HTR-8/SVneo (cell line): ENCODE measurements at places on chromosomes 16 and 17.

DNA sequence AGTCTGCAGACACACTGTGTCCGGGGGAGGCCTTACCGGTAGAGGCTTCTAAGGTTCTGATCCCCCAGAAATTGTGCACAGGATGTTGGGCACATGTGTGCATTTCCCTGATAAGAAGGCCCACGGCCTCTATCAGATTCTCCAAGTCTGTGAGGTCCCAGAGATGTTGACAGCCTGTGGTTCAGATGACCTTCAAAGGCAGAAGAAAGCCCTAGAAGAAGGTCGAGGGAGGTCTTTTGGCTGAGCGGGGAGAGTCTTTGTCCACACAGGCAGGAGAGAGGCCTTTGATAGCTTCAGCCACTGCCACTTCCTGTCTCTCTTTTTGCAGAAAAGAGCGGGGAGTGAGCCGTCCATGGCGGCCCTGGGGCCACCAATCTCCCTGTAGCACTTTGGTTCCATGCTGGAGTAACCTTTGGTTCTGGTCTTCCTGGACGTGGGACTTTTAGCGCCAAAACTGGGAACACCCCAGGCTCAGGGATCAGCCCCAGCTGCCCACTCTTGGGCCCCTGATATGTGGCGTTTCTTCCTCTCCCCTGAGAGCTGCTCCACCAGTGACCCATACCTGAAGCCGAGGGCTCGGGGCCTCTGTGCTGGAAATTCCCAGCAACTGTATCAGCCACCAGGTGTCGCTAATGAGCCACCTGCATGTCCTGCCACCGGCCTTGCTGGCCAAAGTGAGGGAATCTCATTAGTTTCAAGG, 28.1 kb upstream of the LGALS9 start:
- peak; percentile 88 for DNase-seq

GRCh38 chr16:67407176-67407787, 9.0 kb downstream of the ZDHHC1 start:
- no peak for DNase-seq

GRCh38 chr17:45129426-45129939, 2.8 kb downstream of the PLCD3 start:
- DNase-seq, result no peak

- no peak for DNase-seq
Measured at GRCh38 chr16:73054498-73054812, 6.5 kb upstream of the ZFHX3 start.

- DNase-seq, result no peak
Measured at GRCh38 chr17:50258647-50259476, 15.4 kb upstream of the TMEM92 start.

- no peak for DNase-seq
Measured at GRCh38 chr17:36000732-36001109, 632 bp downstream of the CCL15 start.

- no peak for DNase-seq
Measured at GRCh38 chr16:10760858-10761257, 17.2 kb downstream of the NUBP1 start.

- DNase-seq, result peak; percentile 51
Measured at GRCh38 chr17:63774141-63774968, at the start of gene DDX42. Gene DDX42, plus strand, starts transcription at chr17:63774170. Its CDS starts 12,880 bp downstream, at chr17:63787050.

- no peak for DNase-seq
Measured at GRCh38 chr17:30318155-30318554, 15.7 kb downstream of the TMIGD1 start.

- DNase-seq, result no peak
Measured at GRCh38 chr16:24729951-24730815, 732 bp downstream of the TNRC6A start.

DNA sequence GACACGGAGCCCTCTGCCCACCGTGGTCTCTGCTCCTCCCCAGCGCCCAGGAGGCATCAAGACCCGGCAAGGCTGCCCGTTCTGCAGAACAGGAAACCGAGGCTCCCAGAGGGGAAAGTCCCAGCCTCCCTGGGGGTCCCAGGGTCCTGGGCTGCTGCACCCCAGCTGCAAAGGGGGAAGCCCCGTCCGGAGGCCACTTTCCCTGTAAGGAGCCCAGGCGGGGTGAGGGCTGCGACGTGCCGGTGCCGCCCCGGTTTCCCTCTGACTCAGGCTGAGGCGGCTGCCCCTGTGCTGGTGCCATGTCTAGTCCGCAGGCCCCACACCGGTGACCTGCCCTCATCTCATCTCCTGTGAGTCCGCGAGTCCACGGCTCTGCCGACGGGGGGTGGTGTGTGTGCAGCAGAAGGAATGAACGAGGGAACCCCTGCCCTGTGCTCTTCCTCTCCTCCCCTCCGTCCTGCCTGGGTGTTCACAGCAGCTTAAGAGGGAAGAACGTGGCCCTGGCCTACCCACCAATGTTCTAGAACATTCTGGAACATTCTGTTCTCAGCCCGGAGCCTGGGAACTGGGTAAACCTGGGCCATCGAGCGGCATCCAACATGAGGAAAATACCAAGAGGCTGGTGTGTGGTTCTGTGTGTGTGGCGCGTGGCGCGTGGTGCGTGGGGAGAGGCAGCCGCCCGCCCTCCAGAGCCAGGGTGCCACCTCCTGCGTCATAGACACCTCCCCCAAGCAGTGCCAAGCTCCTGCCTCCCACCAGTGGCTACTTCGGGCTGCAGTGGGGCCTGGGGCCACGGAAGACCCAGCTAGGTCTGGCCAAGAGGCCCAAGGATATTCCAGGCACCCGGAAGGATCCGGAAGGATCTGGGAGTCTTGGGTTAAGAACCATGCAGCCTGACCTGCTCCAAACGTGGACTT, 7.0 kb upstream of the CBFA2T3 start:
- DNase-seq, result no peak

- no peak for DNase-seq
Measured at GRCh38 chr17:75124819-75125162, 6.8 kb downstream of the NT5C start.

DNA sequence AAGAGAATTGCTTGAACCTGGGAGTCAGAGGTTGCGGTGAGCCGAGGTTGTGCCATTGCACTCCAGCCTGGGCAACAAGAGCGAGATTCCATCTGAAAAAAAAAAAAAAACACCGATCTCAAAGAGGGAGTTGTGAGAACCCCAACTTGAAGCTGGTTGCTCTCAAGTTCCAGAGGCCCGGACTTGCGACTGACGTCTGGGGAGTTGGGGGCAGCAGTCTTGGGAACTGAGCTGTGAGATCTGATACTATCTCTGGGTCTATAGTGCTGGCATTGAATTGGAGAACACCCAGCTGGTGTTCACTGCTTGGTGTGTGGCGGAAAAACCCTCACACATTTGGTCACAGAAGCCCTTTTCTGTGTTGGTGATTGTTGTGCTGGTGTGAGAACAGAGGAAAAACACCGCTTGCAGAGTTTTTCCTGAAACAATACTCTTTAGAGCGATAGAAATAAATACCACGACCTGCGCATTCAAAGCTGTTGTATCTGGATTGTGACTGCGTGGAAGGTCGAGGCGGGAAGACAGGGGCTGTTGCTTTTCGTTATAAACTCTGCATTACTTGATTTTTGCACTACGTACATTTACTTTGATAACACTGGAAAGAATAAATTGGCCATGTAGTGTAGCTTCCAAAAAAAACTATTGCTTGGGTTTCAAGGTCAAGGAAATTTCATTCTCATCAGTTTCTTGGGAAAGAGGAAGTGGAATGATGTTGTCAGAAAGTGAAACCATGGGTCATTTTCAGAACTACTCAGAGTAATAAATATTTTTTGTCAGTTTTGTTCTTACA, 8.8 kb downstream of the SCIMP start:
- no peak for DNase-seq

GRCh38 chr16:1090620-1091587, 5.1 kb downstream of the C1QTNF8 start:
- no peak for DNase-seq

DNA sequence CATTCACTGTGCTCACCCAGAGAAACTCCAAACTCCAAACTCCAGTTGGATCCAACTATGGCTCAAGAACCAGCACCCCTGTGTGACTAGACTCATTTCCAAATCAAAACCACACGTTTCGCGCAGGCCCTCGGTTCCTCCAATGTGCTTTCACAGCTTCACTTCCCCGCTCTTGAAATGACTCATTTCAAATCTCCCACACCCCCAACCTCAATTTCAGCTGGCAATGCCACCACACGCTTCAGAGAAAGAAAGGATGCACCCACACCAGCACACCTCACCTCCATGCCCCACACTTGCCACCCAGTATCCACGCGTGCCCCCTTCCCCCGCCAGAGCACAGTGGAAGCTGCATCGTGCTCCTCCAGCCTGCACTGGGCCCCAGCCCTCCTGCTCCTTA, 9.0 kb downstream of the TMEM92 start:
- DNase-seq, result no peak

DNA sequence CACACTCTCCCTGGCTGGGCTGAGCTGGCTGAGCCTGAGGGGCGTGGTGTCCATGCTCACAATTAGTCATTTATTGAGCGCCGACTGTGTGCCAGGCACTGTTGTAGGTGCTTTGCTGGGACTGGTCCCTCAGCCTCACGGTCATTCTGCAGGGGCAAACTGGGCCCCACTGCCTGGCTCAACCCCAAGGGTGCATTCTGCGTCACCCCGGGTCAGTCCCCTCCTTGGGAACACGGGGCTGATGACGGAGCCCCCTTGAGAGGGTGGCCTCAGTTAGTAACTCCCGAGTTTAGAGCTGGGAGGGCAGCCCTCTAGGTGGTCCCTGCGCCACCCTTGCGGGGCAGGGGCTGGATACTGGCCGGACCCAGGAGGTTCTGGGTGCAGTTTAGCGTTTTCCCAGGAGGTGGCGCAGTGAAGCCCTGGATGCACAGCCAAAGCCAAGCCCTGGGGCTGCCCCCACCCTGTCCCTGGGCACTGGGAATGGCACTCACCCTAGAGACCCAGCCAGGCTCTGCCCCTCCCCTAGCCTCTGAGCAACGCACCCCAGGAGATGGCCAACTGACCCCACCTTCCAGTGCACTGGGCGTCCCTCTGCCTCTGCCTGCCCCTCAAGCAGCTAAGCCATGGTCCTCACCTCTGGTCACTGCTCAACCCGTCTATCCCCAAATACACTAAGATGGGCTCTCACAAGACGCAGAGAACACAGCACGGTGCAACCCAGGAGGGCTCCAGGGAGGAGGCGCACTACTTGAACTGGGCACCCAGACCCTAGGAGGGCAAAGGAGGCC, 243.2 kb upstream of the GSE1 start:
- DNase-seq, result peak; percentile 79

DNA sequence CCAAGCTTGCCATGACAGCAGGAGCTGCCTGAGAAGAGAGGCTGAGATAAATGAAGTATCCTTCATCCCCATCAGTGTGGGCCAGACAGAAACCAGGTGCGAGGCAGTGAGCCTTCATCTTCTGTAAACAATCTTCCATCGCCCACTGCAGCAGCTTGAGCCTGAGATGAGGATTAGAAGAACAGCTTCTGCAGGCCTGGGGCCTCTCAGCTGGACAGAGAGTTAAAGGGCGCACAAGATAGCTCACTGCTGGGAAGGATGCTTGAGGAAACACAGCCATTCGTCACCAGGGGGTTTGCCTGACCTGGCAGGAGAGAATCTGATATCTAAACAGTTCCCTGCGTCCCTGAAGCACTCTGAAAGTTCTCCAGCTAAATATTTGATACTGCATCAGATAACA, 27.1 kb downstream of the HOXB1 start:
- no peak for DNase-seq

DNA sequence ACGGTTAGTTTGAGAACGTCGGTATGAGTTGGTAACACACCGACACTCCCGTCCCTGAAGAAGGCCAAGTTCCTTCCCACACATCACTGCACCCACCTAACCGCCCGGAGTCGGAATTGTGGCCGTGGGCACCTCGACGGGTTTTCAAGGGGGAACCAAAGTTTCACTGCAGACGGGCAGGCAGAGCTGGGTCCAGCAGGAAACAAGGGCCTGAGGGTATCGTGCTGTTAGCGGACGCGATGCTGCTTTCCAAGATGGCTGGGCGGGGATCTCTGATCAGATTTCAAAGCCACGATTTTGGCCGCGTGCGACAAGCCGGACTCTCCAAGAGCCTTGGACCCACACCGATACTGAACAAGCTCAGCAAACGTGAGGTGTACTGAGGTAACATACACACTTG, 82.3 kb upstream of the DOC2B start:
- DNase-seq, result no peak

GRCh38 chr17:63249256-63250004, 196.7 kb downstream of the CYB561 start:
- DNase-seq, result no peak

DNA sequence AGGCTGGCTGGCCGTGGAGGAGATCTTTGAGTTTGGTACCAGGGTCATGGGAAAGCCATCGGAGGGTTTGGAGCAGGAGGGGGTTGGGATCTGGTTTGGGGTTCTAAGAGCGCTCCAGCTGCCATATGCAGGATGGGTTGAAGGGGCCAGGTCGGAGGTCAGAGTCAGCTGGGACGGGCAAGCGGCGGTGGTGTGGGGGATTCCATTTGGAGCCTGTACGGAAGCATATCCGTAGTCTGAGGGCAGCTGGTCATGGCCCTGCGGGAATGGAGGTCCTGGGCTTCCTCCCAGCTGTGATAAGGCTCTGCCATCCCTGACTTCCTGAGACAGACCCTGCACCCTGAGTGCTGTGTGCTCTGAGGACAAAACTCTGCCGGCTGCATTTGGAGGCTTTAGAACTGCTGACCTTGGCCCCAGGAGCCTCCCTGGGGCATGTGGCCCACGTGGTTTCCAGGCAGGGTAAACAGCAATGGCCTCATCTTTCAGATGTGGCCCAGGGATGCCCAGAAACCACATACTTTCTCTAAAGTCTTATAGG, 46.5 kb downstream of the ATP2C2 start:
- no peak for DNase-seq

DNA sequence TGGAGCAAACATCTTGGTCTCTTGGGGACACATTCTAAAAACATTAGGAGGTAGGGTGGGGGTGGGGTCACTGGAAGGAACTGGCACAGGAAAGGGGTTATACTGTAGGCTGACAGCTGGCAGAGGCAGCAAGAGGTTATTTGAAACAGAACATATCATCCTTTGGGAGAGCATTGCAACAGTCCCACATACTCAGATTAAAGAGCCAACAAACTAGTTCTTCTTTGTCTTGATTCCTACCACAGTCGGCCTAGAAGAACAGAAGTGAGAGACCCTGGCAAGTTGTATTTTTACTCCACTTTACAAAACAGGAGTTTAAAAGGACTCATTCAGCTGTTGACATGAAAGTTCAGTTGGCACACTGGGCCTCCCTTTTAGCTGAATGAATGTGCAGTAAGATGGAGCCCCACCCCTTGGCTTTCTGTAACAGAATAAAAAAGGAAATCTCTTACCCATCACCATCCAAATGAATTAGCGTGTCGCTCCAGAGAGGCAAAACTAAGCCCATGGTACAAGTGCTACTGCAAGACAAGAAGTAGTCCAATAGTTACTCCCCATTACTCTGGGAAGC, 54.6 kb upstream of the CORO6 start:
- DNase-seq, result no peak

GRCh38 chr16:77793417-77793816, 5.1 kb downstream of the VAT1L start:
- no peak for DNase-seq

DNA sequence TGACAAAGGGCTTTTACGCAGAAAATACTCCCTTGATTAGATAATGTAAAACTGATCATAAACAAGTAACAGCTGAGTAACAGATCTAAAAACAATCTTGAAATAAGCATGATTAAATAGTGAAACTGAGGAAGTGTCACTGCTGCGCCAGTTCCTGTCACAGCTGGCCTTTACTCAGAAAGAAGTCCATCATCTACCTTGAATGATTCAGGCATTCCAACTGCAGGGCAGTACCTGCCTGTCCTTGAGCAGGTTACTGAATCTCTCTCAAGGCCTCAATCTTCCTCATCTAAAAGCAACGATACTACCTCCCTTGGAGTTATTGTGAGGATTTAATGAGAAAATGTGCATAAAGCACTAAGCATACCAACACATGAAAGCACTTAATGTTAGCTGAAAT, 12.7 kb downstream of the PHLPP2 start:
- no peak for DNase-seq
